Left cardiac atrium (tissue), 4 donors: ENCODE measurements at places on chromosomes 11 and 22. TPM values are rescaled to one million over a fixed set of nuclear protein-coding genes. Genes with fewer than 3 reads are reported as not detected.

- no peak for DNase-seq
These were observed 402.1 kb downstream of the CNTN5 start for GRCh38 chr11:99422581-99423427.

DNA sequence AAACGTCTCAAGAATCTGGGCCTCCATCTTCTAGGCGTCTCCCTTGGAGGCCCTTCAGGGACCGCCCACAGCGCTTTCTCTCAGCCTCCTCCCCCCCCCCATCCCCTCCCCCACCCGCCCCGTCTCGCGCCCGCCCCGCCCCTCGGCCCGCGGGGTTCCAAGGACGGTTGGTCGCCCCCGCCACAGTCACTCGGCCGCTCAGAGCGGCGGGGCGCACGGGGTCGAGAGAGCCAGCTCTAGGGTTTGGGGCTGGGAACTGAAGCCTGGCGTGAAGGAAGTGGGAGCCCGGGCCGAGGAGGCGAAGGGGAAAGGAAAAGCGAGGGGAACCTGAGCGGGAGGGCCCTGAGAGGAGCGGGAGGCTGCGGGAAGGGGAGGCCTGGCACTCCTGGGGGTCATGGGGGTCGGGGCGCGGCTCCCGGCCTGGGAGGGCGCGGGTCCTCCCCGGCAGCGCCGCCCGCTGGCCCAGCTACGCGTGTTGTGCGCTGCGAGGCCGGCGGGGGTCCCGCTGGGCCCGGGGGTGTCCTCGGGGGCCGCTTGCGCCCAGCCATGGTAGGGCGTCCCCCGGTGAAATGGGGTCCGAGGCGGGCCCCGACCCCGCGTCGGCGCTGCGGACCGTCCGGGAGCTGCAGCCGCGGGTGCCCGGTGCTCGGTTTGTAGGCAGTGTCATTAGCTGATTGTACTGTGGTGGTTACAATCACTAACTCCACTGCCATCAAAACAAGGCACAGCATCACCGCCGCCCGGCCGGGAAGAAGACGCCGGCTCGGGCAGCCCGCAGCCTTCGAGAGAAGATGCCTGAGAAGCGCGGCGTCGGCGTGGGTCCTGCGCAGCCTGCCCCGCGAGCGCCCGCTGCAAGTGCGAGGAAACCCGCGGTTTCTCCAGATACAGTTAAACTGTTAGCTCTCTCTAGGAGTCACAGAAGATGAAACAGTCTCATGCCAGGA lies at the start of gene BTG4:
Gene BTG4, minus strand, starts transcription at position 91 of the 944 bp plus-strand sequence. CDS start 13,610 bp downstream, outside the sequence.
- DNase-seq, result peak; percentile 24

Gene PEX16
- 18.4 TPM for total RNA-seq

Gene CD248
- 54.3 TPM for total RNA-seq

Gene NXPE4
- not detected for total RNA-seq

Gene ZNF215
- total RNA-seq, result 1.0 TPM
